ENCODE measurements at places on chromosomes 3 and 15. TPM values are rescaled to one million over a fixed set of nuclear protein-coding genes. Genes with fewer than 3 reads are reported as not detected.

- no peak for DNase-seq
Observed at GRCh38 chr3:70182166-70182565, 130.3 kb downstream of the MDFIC2 start.

GRCh38 chr15:81520480-81520879 is 146.5 kb upstream of the TMC3 start:
- DNase-seq = no peak

GRCh38 chr15:66359740-66360139 is 3.3 kb upstream of the TIPIN start:
- DNase-seq = no peak

DNA sequence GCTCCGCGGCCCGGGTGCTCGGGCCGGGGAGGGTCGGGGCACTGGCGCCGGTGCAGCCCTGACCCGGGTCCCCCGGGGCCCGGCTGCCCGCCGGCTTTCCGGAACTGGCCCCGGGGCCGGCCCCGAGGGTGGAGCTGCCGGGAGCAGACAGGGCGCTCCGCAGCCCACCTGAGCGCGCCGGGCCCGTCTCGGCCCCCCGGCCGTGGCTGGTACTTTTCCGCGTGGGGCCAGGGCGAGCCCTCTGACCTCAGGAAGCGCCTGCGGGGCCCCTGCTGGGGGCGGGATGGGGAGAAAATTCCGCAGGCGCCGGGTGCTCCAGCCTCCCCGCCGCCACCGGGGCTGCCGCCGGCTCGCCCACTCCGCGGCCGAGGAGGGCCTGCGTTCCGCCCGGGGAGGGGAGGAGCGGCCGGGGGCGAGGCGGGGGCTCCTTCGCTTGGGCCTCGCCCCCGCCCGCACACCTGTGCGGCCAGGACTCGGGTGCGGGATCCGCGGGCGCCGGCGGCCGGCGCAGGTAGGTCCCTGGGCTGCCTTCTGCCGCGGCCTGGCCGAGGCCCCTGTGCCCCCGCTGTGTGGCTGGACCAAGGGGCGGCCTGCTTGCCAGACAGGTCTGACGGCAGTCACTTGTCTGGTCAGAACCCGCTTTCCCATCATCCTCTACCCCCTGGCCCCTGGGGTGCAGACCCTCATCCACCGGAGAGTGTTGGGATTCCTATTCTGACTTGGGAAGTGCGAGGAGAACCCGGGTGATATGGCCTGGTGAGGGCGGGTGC is 3.5 kb downstream of the FURIN start:
- DNase-seq = no peak

- no peak for DNase-seq
Observed at GRCh38 chr3:100400419-100400779, 490 bp downstream of the TOMM70 start.

GRCh38 chr3:194757647-194758061 is 72.0 kb downstream of the FAM43A start:
- DNase-seq = no peak

- DNase-seq = no peak
Observed at GRCh38 chr3:24177201-24177600, 232.1 kb downstream of the NR1D2 start.

GRCh38 chr15:66996094-66996493 is 69.3 kb upstream of the SMAD3 start:
- no peak for DNase-seq

DNA sequence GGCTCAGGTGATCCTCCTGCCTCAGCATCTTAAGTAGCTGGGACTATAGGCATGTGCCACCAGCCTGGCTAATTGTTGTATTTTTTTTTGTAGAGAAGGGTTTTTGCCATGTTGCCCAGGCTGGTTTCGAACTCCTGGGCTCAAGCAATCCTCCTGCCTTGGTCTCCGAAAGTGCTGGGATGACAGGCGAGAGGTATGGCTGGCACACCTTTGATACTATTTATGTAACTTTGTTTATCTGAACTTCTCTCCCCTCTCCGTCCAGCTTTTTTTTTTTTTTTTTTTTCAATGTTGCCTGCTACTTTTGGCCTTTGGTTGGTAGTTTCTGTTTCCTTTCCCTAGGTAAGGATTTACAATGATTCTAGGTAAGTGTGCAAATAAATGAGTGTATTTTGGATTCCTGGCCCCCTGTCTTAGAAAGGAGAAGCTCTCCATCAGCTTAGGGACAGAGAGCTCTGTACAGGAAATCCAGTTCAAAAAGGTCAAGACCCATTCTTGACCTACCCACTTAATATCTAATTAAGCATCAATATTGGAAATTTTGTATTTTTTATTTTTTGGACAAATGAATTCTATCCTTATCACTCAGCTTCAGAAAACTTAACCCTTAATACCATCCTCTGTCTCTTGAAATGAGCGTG is 6.8 kb downstream of the ARL6IP5 start:
- DNase-seq = no peak

DNA sequence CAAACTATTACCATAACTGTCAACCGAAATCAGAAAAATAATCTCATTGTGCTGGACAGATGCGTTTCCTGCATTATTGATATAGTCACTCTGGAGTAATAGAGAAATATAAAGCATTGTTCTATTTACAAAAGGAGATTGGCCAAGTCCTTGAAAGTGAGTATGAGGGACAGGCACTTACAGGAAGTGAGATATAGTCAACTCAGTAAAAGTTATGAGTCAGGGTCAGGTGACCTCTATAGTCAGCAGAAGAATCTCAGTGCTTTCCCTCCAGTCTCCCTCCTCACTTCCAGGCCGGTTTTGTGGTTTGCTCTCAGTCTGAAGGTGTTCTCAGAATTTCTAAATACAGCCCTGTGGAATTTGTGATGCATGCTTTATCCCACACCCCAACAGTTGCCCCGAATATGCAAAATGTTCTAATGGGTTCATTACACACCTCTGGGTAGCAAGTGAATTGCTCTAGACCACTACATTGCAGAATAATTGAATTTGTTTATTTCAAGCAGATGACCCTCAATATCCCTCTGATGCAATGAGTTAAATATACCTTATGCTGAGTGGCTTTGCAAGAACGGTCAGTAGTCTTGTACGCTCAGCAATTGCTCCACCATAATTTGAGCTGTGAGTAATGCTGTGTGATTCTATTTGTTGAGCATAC is 787.7 kb downstream of the MCTP2 start:
- DNase-seq = no peak

- no peak for DNase-seq
Observed at GRCh38 chr3:29561651-29562149, 280.8 kb downstream of the RBMS3 start.

Gene P2RY14
- 0.88 TPM for total RNA-seq

GRCh38 chr15:51692154-51692553 is 10.9 kb downstream of the SCG3 start:
- no peak for DNase-seq

- no peak for DNase-seq
Observed at GRCh38 chr3:17761563-17761962, 19.1 kb upstream of the TBC1D5 start.

Gene MEX3B
- 0.31 TPM for total RNA-seq

GRCh38 chr3:36907911-36908646 is 36.8 kb downstream of the TRANK1 start:
- DNase-seq = no peak

- DNase-seq = no peak
Observed at GRCh38 chr15:100944244-100944895, 25.2 kb downstream of the LRRK1 start.

DNA sequence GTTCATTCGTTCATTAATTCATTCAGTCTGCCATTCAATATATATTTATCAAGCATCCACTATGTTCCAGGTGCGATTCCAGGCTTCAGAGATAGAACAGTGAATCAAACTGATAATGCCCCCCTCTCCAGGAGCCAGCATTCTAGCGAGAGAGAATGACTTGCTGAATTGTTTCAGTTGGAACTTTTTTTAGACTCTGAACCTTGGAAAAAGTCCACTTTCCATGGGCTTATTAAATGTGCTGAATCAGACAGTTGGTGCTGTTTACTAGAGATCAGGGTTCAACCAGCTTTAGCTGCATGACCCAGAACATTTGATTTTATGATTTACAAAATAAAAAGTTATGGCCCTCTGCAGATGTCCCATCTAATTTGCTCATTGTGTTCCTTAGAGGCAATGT is 213.2 kb downstream of the THSD4 start:
- no peak for DNase-seq

Gene MLF1
- not detected for total RNA-seq

DNA sequence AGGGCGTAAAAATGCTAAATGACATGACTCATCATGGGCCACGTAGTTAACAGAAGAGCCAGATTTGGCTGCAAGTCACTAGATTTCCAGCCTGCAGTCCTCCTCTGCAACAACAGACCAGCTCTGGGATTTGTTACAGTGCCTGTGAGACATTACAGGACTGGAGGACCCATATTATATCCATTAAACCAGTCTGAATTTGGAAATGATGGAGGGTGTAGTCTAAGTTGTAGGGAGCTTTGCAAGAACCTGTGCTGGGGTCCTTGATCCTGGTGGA is 10.8 kb downstream of the ZNF774 start:
- DNase-seq = no peak

Gene MRPL46
- 29.6 TPM for total RNA-seq

Gene WNT7A
- not detected for total RNA-seq

DNA sequence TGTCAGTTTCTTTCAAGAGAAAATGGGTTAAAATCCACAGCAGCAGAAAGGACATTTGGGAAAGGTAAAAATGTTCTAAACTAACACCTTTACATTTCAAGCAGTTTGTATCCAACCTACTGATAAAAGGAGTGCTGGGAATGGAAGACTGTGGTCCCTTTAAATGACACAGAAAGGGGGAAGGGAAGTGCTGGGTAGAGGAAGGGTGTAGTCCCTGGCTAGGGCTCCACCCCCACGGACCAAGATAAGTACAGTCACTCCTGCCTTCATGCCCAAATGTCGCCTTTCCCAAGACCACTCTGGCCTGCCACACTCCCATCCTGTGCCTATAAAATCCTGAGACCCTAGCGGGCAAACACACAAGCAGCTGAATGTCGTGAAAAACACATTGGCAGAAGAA is 350.9 kb upstream of the POU1F1 start:
- no peak for DNase-seq

Gene FETUB
- total RNA-seq = not detected

GRCh38 chr3:175349168-175349567 is 490.0 kb downstream of the NAALADL2 start:
- no peak for DNase-seq
